Ureter (tissue), 1 donor: ENCODE measurements at places on chromosomes 6 and 20. TPM values are rescaled to one million over a fixed set of nuclear protein-coding genes. Genes with fewer than 3 reads are reported as not detected.

UNC5CL gene
- 1.6 TPM for total RNA-seq

DNA sequence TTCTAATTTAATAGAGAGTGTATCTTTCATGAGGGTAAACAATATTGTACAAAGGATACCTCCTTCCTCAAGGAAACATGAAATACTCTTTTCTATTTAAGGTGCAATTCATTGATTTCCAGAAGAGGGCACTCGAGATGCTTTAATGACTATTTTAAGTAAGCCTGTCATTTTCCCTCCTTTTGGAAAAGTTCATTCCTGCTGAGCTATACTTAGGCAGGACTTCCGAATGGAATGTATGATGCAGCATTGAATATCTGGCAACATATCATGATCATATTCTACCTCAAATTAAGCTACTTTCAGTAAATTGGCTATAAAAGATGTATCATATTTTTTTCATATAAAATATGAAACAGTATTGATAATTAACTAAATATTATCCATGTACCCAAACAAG lies 5.0 kb downstream of the DST start:
- DNase-seq, result no peak

GRCh38 chr6:44782892-44783291 lies 395.4 kb downstream of the CDC5L start:
- no peak for DNase-seq

SYNE1 gene
- total RNA-seq, result 197 TPM

DNA sequence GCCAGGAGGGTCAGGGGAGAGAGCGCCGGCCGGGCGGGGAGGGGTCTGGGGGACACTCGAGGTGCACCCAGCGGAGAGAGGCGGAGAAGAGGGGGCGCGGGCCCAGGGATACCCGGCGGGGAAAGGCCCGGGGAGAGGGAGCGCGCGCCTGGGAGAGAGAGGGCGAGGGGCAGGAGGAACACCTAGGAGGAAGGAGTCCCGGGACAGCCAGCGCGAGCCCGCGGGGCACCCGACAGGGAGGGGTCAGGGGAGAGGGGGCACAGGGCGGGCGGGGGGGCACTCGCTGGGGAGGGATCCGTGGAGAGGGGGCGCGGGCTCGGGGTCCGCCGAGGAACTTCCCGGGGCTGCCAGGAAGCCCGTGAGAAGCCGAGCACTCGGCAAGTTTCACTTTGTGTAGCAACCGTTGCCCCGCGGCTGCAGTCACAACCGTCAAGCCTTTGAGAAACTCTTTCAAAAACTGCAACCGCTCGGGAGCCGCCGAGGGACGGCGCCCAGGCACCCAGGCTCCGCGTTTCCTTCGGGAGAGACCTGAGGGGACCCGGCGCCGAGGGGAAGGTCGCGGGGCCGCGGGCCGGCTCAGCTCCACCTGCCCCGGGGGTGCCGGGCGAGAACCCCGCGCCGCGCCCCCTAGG lies 471 bp downstream of the EZR start:
- peak; percentile 73 for DNase-seq

ESR1 gene
- 9.6 TPM for total RNA-seq

GJA10 gene
- not detected for total RNA-seq

GRCh38 chr6:21325201-21325856 lies 268.2 kb upstream of the SOX4 start:
- DNase-seq, result no peak

DNA sequence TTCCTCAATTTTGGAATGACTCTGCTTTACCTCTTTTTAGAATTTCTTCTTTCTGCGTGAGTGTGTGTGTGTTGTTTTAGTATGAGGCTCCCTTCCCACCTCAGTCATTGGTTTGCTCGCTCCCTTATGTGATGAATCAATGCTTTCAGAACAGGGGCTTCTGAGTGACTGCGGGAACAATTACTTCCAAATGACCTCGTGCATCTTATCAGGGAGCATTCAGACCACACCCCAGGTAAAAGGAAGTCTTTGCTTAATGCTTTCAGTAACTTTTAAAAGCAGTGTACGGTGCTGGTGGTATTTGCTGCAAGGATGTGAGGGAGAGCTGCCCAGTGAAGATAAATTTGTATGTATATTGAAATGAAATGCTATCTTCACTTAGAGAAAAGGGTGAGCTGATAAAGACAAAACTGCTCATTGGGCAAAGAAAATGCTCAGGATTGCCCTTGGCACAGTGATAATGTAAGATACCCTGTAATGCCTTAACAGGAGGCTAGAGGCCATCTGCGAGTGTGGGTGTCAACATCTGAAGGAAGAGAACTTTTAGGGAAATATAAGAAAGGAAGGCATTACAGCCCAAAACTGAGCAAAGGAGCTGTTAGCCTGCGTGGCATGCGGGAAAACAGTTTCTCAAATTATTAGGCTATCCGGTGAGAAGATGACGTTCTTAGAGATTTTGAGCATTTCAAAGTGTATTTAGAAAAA lies at the start of gene MLIP:
Gene MLIP (plus strand): TSS at position 103 of the 705 bp plus-strand sequence. CDS start 37 bp downstream, at position 140.
- DNase-seq, result no peak

TRIM15 gene
- not detected for total RNA-seq

COX7A2 gene
- total RNA-seq, result 353 TPM

GRCh38 chr6:136289327-136289578 lies 393 bp downstream of the BCLAF1 start:
- peak; percentile 94 for DNase-seq

DNA sequence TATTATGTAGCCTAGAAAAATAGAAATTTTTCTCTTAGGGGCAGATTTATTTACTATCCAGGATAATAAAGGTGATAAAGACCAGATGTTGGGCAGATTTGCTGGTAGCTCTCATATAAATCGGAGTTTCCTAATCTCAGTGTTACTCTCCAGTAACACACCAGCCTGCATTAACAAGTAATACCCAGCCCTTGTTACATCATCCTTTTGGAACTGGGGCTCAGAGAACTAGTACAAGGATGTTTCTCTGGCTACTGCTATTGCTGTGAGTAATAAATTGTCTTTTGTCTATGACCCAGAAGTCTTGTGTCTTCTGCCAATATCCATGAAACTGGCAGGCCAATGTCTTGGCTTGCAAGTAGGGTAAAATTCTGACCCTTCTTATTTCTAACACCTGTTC lies 16.8 kb downstream of the TPD52L1 start:
- no peak for DNase-seq

PGC gene
- not detected for total RNA-seq

GRCh38 chr6:41832263-41832662 lies 44.8 kb downstream of the TOMM6 start:
- no peak for DNase-seq

OLIG3 gene
- not detected for total RNA-seq

- DNase-seq, result peak; percentile 23
Observed at GRCh38 chr6:43728586-43728985, 41.0 kb upstream of the MRPS18A start.

HFE gene
- 14.8 TPM for total RNA-seq

DNA sequence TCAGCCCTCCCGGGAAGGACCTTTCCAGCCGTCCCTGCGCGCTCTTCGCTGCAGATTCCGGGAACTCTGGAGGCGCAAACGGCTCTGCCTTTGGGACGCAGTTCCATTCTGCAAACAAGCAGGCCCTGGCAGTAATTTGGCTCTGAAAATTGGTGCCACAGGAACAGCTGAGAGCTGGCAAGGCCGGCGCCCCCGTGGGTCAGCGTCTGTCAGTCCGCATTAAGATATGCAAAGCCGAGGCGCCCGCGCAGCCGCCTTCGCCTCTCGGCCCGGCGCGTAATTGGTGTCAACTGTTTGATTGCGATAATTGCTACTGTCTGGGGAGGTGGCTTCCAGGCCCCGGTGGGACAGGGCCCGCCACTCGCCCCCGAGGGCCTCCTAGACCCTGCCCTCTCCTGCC lies 73.6 kb downstream of the NCR2 start:
- DNase-seq, result no peak

- DNase-seq, result peak; percentile 80
Observed at GRCh38 chr20:47318586-47319516, 37.6 kb downstream of the ZMYND8 start.

DNA sequence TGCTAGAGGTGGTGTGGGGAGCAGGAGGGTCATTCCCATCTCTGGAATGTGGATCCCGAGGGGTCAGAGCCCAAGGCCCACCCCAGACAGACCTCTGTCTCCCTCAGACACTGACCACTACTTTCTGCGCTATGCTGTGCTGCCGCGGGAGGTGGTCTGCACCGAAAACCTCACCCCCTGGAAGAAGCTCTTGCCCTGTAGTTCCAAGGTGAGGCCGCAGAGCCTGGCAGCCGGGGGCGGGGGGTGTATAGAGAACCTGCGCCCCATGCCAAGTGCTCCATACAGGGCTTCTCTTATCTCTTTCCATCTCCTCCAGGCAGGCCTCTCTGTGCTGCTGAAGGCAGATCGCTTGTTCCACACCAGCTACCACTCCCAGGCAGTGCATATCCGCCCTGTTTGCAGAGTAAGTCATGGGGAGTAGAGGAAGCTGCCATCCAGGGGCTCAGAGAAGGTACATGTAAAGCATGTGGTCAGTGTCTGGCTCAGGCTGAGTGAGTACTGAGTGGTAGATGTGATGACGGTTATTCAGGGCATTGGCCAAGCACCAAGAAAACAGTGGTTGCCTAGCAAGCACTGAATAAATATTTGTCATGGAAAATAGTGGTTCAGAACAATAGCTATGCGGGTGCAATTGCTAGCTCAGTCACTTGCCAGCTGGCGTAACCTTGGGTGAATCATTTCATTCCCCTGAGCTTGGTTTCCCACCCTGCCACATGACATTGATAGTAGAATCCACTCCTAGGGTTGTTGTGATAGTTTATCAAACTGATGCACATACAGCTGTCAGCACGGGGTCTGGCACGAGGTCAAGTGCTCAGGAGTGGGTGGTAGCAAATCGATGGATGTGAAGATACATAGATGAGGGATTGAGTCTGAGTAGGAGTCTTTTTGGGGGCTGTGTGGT lies 3.5 kb downstream of the PIGT start:
- DNase-seq, result no peak

GRCh38 chr20:11372876-11373790 lies 544.6 kb upstream of the BTBD3 start:
- DNase-seq, result no peak

GRCh38 chr6:112795316-112795715 lies 448.2 kb downstream of the RFPL4B start:
- no peak for DNase-seq

- no peak for DNase-seq
Observed at GRCh38 chr6:167495506-167496401, 170.9 kb downstream of the TTLL2 start.

SLC22A1 gene
- 1.2 TPM for total RNA-seq
